Activated T-cell treated with anti-CD3 and anti-CD28 coated beads for 1 hour (primary cell): ENCODE measurements at places on chromosomes 7 and 10.

GRCh38 chr7:45874408-45875131 is 1.7 kb upstream of the CCDC201 start:
- DNase-seq: no peak

DNA sequence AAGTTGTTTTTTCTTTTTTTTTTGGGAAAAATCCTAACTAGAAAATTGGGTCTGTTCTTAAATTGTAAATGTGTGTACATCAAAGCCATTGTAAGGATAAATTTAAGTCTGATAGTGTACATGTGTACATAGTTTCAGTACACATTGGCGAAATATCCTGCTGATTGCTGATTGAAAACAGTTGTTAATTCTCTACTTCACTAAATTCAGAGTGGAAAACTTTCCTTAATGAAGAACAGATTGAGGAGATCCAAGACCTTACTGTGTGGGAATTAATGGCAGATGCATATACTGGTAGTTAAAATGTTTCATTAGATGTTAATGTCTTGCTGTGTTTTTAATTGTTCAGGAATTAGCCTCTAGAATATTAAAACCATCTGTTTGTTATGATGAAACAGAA is 506.0 kb downstream of the AUTS2 start:
- DNase-seq: no peak

GRCh38 chr10:118662228-118663035 is 67.0 kb upstream of the PRLHR start:
- no peak for DNase-seq

DNA sequence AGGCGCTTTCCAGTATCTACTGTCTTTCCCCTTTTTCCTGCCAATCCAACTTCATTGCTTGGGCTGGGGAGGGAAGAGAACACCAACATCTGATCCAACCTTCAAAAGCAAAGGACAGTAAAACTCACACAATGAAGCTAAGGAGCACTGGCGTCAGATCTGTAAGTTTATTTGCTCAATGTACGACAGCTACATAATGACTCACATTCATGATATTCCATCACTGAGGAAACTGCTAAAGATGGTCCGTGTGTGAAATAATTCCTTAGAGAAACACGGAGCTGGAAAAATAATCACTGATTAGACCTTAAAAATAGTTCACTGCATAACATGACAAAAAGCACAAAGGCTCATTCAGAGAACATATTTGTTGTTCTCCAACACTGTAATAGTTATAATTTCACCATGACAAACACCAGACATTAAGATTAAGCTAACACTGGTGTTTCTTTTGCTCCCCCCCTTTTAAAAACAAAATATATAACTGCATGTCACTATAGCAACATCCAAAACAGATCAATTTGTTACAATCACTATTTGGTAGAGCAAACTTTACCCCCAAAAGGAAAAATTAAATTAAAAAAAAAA is 24.3 kb downstream of the HSPB1 start:
- DNase-seq: no peak

- DNase-seq: no peak
These were observed 255.7 kb downstream of the TNS3 start for GRCh38 chr7:47326220-47326619.

GRCh38 chr7:122550545-122550944 is 148.4 kb downstream of the RNF133 start:
- no peak for DNase-seq

GRCh38 chr10:110534571-110534970 is 32.9 kb upstream of the SMC3 start:
- DNase-seq: no peak

DNA sequence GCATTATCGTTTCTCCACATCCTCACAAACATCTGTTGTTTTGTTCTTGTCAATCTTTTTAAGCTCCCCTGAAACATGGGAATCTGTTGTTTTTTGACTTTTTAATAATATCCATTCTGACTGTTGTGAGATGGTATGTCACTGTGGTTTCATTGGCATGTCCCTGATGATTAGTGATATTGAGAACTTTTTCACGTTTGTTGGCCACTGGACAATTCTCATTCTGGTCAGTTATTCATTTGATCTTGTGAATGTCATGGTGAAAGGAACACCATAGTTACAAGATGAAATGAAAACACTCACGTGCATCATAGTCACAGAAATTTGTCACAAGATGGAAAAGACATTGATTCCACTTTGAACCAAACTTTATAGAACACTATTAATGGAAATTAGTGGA is 20.5 kb upstream of the SGCE start:
- no peak for DNase-seq

DNA sequence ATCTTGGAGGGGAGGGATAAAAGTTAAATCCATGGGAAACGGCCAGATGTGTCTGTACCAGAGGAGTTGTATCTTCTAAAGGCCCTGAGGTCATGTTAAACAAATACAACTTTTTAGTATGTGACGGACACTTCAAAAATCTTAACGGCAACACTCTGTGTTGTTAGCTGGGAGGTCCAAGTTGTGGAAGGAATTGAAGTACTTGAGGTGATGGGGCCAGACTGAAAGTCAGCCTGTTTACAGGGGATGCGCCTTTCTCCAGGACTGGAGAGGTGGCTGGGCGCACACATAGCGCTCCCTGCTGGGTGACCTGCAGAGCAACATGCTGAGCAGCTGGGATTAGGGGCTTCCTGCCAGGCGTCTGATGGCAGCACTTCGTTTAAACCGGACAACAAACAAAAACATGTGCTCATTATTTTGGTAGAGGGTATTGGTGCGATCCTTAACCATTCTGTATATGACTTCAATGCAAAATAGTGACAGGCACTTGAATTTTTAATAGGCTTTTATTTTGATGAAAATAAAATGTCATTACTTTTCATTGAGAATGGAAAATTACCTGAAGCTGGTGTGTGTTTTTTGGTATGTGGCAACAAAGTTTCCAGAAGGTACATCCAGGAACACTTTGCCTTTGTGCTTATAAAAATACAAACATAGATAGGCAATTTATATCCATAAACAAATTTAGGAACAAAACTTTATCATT is 198.2 kb downstream of the MLLT10 start:
- DNase-seq: no peak

- DNase-seq: no peak
These were observed 167.3 kb downstream of the USP6NL start for GRCh38 chr10:11444155-11444530.
